Kidney tubule cell (primary cell): ENCODE measurements at places on chromosomes 7 and 10.

DNA sequence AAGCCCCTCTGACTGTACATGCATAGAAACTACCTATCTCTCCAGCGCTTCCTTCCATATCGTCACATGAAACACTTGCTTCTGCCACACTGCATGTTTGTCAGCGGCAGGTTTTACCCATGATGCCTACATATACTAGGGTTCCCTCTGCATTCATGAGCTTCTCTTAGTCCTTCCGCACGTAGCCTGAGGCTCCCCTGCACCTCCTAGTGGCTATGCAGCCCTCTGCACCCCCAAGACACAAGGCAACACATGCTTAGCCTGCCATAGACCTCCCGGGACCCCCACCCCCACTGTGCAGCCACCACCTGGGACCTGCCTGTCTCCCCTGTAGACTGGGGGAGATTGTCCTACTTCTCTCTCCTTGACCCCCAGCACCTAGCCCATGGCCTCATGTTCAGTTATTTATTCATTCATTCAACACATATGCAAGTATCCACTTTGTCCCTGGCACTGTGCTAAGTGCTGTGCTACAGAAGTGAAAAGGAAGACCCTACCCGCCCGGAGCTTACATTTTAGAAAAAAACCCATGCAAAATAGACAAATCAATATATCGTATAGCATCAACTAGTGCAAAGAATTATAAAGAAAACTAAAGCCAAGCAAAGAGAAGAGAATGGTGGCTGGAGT is 23.5 kb downstream of the TMEM273 start:
- DNase-seq, result peak; percentile 48

DNA sequence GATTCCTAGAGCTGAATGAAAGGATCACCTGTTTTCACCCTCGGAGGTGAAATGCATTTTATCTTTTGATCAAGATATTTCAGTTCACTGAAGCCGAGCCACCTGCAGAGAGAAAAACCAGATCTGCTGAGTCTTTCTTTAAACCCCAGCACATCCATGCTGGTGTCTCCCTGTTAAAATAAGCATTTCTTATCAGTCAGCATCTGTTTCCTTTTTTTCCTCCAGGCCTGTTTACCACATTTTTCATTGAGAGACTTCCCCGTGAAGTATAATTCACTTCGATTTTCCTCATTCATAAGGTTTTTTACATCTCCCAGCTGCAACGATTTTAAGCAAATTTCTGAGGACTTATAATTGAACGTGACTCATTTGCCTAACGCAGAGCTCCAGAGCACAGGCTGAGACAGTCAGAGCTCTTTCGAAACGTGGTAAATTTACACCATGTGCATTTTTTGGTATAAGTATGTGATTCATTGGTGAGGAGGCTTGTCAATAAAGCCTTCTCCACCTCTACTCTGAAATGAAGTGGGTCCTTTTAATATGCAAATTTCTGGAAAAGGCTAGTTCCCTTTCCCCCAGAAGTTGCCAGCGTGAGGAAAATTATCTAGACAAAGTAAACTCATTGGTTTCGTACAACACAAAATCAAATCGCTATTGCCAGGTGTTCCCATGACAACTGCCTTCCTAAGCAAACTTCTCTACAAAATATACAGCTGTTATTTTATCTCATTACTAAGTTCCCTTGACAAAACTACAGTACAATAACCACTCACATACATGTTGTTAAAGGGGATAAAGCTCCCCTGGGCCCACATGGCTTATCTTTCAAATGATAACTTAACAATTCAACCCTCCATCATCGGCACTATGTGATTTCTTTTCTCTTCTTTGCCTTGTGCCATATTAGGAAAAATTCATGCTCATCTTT is 374.8 kb upstream of the AKR1E2 start:
- peak; percentile 1 for DNase-seq

- DNase-seq, result peak; percentile 68
Observed at GRCh38 chr7:95686109-95686508, 86.2 kb upstream of the DYNC1I1 start.

DNA sequence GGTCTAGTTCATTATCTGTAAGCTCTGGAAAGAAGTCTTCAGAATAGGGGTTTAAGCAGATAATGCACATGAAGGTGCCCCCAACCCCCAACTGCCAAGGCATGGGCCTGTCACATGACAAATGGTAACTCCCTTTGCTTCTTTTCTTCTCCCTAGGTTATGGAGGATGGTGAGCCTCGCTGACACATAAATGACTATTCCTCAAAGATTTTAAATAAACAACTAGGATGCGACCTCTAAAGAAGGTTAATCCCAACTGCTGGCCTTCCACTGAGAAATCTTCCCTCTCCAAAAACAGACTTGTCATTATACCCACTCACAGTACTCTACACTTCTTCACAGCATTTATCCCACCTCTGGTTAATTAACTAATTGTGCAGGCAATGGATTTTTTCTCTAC is 75.7 kb upstream of the FAM133B start:
- DNase-seq, result no peak

- no peak for DNase-seq
Observed at GRCh38 chr10:117942226-117942625, 104.5 kb downstream of the RAB11FIP2 start.

GRCh38 chr7:16739863-16740622 is 13.5 kb upstream of the TSPAN13 start:
- peak; percentile 85 for DNase-seq

DNA sequence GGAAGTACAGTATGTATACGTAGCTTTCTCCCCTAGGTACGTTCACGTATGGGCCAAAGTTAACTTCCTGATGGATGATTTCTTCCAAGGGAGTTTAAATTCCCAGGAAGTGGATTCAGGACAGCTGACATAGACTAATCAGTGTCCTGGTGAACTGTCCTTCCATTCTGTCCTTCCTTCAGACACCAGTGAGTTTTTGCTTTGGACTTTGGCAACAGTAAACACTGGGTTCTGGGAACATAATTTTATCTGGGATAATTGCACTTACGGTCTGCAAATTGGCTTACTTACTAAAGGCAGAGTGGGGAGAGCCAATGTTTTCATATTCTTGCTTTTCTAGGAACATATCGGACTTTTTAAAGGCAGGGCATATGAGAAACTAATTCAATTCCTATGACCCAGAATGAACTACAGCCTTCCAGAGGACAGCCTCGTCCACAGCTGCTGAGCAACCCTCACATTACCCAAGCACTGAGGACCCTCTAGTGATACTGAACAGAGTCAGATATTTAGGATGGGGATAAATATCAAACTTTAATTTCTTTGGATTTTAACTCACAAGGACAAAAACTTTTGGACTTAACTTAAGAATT is 97.9 kb downstream of the RAB18 start:
- DNase-seq, result no peak

- no peak for DNase-seq
Observed at GRCh38 chr7:67006965-67007364, 10.3 kb downstream of the TYW1 start.

GRCh38 chr10:132199854-132200311 is 13.1 kb downstream of the DPYSL4 start:
- no peak for DNase-seq

DNA sequence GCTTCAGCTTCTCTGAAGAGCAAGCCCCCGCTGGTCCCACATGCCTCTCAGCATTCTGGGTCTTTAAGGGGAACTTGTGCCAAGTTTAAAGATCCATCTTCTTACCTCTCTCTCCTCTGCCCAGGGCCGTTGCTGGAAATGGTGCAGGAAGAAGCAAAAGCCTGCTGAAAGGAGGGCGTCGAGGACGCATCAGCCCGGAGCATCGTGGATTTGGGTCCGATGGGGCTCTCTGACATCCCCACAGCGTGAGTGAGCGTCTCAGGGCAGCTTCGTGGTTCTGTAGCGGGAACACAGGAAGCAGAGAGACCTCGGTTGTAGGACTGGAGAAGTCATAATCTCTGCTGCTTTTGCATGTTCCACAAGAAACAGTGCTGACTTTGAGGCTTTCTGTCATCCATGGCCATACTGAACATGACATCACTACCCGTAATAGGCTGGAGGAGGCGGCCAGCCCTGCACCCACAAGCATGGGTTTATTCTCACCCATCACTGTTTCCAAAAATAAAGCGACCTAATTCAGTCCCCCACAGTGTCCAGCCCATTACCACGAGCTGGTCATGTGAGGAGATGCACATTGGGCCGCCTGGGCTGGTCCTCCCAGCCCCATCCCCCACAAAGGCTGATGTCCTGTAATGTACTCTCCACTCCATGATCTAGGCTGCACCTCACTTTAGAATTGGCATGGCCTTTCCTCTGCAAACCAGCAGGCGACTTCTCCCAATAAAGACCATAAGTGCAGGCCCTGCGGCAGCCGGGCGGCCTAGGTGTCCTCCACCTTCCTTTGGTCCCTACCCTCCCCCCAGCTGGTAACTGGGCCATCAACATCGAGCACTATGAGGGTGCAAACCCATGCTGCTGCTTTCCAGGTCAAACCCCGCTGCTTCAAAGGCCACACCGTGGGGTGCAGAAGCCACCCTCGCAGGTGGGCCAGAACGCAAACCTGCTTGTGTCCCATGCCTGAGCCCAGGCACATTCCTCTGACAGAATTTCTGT is 276.9 kb downstream of the TNS3 start:
- DNase-seq, result no peak

DNA sequence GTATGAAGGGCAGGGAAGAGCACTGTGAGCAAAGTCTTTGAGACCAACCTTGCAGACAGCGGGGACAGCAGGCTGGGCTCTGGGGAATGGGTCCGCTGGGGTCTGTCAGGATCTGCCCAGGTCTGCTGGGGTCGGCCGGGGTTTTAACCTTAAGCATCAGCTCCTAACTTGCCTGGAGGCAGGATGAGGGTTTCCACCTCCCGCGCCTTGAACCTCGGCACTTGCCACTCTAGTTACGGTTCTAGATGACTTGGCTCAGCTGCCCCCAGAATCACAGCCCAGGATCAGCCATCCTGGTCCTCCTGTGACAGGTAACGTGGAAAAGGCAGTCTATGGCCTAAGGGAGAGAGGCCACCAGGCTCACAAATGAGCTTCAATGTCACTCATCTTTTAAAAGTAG is 50.4 kb upstream of the CACUL1 start:
- DNase-seq, result no peak

DNA sequence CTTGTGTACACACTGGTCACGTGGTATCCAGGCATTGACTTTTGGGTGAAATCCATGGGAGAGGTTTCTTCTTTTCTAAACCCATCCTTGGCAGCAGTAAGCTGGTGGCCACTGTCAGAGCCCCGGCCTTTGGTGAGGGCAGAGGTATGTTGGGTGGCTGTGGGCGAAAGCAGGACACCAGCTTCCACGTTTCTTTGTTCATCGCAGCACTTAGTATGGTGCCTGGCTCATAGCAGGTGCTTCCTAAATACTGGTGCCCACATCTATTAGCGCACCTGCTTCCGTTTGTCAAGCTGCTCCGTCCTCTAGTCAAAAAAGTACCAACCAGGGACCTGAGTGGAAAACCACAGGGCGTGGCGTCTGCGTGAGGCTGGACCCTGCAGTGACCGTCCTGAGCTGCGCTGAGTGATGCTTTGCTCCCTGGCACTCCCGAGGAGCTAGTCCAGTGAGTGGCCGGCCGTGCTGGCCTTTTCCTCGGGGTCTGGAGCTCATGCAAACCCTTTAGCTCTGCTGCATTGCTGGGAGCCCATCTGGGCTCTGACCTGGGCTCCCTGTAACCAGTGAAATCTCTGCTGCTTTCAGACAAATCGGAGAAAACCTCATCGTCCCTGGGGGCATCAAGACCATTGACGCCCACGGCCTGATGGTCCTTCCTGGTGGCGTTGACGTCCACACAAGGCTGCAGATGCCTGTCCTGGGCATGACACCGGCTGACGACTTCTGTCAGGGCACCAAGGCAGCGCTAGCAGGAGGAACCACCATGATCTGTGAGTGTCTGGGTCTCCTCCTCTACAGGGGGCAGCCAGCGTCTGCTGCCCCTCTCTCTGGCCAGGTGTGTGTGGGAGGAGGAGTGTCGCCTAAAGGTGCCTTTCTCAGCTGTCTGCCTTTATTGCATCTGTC is 5.6 kb downstream of the DPYSL4 start:
- no peak for DNase-seq

DNA sequence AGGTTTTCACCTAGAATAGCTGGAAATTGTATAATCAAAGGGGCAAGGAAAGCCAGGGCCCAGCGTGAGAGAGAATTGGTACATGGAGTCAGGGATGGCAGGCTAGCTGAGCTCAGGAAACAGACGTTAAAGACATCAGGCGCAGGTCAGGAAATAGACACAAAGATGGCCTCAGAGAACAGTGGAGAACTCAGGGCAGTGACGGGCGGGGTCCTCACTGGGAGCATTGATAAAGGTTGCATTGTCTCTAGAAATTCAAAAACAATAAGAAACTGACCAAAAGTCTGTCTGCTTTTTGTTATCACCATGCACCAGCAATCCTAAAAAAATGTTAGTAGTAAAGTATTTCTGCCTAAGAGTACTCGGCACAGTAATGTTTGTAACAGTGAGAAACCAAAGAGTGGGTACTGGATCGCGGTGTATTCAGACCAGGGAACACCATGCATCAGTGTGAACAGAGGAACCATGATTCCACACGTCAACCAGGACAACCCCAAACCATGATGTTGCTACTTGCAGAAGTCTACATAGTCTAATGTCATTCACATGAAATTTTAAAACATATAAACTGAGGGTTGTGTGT is 81.9 kb upstream of the AUTS2 start:
- no peak for DNase-seq

GRCh38 chr7:4049202-4049601 is 632.9 kb upstream of the FOXK1 start:
- no peak for DNase-seq

GRCh38 chr7:128406314-128407232 is 3.2 kb downstream of the IMPDH1 start:
- no peak for DNase-seq

DNA sequence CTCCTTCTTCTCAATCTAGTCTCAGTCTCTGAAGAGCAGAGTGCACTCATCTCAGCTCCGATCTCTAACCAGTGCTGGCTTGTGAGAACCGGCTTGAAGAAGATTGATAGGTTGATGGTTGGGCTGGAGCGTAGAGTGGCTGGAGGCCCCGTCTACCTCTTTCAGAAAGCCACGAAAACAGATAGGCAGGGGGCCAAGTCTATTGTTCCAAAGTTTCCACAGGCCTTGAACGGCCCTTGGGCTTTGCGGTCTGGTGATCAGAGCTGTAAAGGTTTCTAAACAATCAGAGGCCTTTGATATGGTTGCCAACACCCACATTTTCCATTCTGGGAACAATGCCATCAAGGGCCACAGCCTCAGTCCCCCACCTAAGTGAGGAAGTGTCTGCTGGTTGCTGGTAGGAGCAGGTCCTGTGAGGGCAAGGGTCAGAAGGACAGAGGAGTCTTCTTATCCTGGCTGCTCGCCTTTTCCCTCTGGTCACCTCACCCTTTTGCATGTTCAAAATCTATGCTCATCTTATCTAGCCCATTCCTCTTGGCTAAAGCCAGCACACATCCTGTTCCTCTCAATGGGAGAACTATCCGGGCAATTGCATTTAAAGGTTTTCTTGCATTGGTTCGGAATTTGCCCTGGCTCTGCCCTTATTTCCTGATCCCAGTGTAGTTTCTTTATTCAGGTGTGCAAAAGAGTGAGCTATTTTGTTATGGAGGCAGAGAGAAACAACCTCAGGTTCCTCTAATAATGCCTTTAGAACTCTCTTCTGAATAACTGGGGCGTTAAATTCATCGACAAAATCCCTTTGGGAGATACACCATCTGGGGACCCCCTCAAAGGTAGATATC is 70.3 kb upstream of the KMT2E start:
- DNase-seq, result peak; percentile 80
